ENCODE measurements at places on chromosomes 16 and 17.

- H3K4me1 ChIP-seq: peaks cover 97% of the 10 kb centered on the region
- H3K27me3 ChIP-seq: no peaks in the 10 kb centered on the region
- peaks cover 4% of the 10 kb centered on the region for H3K36me3 ChIP-seq
- peak overlapping the region; percentile 93 for H3K27ac ChIP-seq
- no peak overlapping the region for H3K4me3 ChIP-seq
These were observed 22.3 kb downstream of the MAP3K14 start for GRCh38 chr17:45294506-45294905.

- DNase-seq: no peak
- H3K4me3 ChIP-seq: no peak overlapping the region
- H3K36me3 ChIP-seq: no peaks in the 10 kb centered on the region
- H3K27ac ChIP-seq: peak overlapping the region; percentile 65
- H3K27me3 ChIP-seq: no peaks in the 10 kb centered on the region
These were observed 191.5 kb downstream of the SEC14L1 start for GRCh38 chr17:77332034-77332971.

- no peaks in the 10 kb centered on the region for H3K36me3 ChIP-seq
- H3K27me3 ChIP-seq: no peaks in the 10 kb centered on the region
- DNase-seq: no peak
- H3K4me3 ChIP-seq: no peak overlapping the region
These were observed 45.7 kb upstream of the TOB1 start for GRCh38 chr17:50911890-50912289.

- H3K36me3 ChIP-seq: no peaks in the 10 kb centered on the region
- H3K4me1 ChIP-seq: no peaks in the 10 kb centered on the region
- DNase-seq: no peak
- no peak overlapping the region for H3K4me3 ChIP-seq
- no peak overlapping the region for H3K27ac ChIP-seq
- H3K27me3 ChIP-seq: no peaks in the 10 kb centered on the region
These were observed 11.4 kb upstream of the SLC4A1 start for GRCh38 chr17:44279346-44279665.

- H3K4me3 ChIP-seq: no peak overlapping the region
- H3K27me3 ChIP-seq: no peaks in the 10 kb centered on the region
- H3K36me3 ChIP-seq: no peaks in the 10 kb centered on the region
- no peak for DNase-seq
These were observed 88.2 kb upstream of the CORO6 start for GRCh38 chr17:29710891-29711418.

DNA sequence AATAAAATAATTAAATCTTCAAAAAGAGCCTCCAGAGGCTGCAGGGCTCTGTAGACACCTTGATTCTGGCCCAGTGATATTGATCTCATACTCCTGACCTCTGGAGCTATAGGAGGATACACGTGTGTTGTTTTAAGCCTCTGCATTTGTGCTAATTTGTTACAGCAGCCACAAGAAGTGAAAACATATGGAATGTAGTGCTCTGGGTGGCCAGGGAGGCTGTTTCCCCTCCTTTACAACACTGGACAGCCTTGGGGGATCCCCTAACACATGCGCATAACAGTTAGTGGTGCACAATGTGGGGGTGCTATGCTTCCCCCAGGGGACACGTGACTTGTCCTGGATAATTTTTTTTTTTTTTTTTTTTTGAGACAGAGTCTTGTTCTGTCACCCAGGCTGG is 4.7 kb upstream of the ZNF500 start:
- H3K4me1 ChIP-seq: peaks cover 10% of the 10 kb centered on the region
- DNase-seq: no peak
- H3K27me3 ChIP-seq: no peaks in the 10 kb centered on the region
- H3K27ac ChIP-seq: no peak overlapping the region

GRCh38 chr17:36816214-36816906 is 120.9 kb upstream of the LHX1 start:
- no peak overlapping the region for H3K4me3 ChIP-seq
- DNase-seq: no peak
- no peaks in the 10 kb centered on the region for H3K27me3 ChIP-seq

- H3K4me1 ChIP-seq: peaks cover 33% of the 10 kb centered on the region
- no peaks in the 10 kb centered on the region for H3K36me3 ChIP-seq
- H3K27me3 ChIP-seq: no peaks in the 10 kb centered on the region
- H3K4me3 ChIP-seq: peak overlapping the region; percentile 76
- no peak for DNase-seq
These were observed 1.2 kb downstream of the NAGLU start for GRCh38 chr17:42537156-42537805.

DNA sequence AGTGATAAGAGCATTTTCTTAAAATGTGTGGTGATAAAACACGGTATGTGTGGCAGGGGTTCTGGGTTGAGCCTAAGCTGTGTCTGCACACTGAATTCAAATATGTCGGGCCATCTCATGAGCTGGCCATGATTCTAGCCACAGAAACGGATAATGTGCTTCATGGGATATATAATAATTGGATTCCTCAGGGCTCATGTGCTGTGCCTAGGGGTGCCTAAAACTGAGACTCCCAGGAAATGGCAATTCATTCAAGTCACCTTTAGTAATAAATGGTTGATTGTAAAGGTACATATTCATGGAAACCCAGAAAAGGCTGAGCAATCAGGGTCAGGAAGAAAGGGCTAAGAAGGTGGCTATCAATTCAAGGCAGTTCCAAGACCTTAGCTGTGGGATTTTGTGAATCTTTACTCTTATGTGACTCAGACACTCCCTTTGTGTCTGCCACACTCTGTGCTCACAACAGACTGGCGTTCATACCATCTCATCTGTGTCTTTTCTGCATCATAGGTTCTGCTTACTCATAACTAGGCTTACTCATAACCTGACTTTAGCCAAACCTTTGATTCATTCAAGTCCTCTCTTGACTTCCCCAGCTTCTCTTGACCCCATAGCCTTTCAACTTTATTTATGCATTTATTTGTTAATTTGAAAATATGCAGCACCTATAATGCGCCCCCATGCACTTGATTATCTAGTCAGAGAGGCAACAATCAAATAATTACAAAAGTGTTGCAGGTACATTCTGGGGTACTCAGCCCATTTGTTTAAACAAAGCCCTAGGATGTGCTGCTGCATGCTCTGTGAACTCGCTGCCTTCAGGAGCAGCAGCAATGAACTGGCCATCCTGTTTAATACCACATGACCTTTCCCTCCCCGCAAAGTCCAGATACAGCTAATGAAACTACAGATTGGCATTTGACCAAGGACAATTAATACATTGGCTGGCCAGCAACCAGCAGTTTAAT is 28.4 kb upstream of the MED13 start:
- DNase-seq: peak; percentile 79
- no peaks in the 10 kb centered on the region for H3K27me3 ChIP-seq
- no peak overlapping the region for H3K27ac ChIP-seq
- H3K36me3 ChIP-seq: no peaks in the 10 kb centered on the region
- H3K4me3 ChIP-seq: no peak overlapping the region

Measured in Panc1 (cell line).